ENCODE measurements at places on chromosomes 2 and 18.

GRCh38 chr2:217555081-217555876 is 447.5 kb downstream of the TNS1 start:
- DNase-seq: no peak

GRCh38 chr2:233034091-233034882 is 1.8 kb downstream of the NEU2 start:
- no peak for DNase-seq

GRCh38 chr18:24470805-24471204 is 10.4 kb downstream of the HRH4 start:
- no peak for DNase-seq

DNA sequence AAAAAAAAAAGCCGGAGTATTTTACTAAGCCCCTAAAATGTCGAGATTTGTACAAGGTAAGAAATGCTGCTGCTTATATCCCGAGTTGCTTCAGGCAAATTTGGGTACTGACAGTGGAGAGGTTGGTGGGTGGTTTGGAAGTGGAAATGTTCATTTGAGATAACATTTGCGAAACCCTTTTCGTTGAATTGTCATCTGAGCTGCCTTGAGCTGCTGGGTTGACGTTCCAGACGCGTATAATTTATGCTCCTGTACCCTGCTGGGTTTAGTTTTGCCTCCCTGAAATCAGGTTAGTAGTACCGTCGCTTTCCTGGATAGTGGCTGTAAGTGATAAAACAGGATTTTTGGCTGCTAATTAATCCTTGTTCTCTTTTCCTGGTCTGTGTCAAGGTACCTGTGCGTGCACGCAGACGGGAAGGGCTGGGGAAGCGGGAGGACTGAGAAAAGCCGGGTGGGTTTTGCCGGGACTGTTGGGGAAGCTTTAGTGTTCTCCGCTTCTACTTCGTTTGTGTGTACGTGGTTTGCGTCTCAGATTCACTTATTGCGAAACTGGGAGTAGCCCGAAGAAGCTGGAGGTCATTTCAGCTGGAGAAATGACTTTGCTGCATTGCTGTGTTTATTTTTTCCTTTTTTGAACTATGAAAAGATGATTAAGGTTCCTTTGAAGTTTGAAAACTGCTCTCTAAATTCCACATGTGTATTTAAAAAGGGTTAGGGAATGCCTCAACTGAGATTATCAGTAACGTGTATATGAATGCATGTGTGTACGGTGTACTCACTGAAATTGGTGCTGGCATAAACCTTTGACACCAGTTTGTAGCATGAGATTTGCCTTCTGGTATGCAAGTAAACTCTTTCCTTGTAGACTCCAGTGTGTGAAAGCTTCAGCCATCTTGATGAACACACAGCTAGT is 709 bp downstream of the UGP2 start:
- peak; percentile 35 for DNase-seq

- no peak for DNase-seq
Observed at GRCh38 chr18:34990597-34990996, 50.6 kb upstream of the MAPRE2 start.

- DNase-seq: no peak
Observed at GRCh38 chr2:20578895-20579825, 71.7 kb downstream of the HS1BP3 start.

Data from activated CD4-positive, alpha-beta T cell treated with anti-CD3 and anti-CD28 coated beads, Interleukin-10, Interleukin-2, amounts not matched to agents 100 ng/mL and 50 ng/mL, durations not matched to agents 16 hours and 8 hours (primary cell).